ENCODE measurements at places on chromosomes 6 and 20.

- no peak for DNase-seq
These were observed 539.3 kb upstream of the ID4 start for GRCh38 chr6:19297880-19298279.

DNA sequence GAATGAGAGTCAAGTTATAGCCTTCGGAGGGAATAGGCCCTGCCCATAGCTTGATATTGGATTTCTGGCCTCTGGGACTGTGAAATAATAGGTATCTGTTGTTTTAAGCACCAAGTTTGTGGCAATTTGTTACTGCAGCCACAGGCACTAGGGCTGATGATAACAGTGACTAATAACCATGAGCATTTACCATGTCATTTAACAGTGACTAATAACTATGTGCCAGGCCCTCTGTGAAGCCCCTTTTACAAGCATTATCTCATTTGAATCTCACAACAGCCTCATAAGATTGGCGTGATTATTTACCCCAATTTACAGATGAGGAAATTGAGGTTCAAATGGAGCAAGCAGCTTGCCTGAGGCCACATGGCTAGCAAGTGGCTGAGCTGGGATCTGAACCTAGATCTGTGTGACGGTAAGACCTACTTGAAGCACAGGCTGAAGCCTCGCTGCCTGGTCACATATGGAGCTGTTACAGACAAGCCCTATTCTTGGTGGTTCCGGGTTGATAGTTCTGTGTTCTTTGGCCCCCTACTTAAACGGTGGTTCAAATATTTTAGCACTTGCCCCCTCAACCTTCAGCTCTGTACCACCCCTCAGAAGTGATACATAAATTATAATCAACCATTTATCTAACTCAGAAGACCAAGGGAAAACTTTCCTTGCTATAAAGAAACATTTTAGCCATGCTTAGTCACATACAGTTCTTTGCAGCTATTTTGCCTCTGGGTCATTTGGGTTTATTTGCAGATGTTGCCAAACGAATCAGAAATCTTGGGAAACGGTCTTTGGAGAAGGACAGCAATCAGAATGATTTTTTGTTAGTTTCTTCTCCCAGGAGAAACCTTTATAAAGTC is 98.3 kb downstream of the ELOVL5 start:
- no peak for DNase-seq

- DNase-seq = no peak
These were observed 179.2 kb downstream of the TMEM242 start for GRCh38 chr6:157143890-157144798.

- DNase-seq = no peak
These were observed 1.2 kb upstream of the UFL1 start for GRCh38 chr6:96520171-96521115.

DNA sequence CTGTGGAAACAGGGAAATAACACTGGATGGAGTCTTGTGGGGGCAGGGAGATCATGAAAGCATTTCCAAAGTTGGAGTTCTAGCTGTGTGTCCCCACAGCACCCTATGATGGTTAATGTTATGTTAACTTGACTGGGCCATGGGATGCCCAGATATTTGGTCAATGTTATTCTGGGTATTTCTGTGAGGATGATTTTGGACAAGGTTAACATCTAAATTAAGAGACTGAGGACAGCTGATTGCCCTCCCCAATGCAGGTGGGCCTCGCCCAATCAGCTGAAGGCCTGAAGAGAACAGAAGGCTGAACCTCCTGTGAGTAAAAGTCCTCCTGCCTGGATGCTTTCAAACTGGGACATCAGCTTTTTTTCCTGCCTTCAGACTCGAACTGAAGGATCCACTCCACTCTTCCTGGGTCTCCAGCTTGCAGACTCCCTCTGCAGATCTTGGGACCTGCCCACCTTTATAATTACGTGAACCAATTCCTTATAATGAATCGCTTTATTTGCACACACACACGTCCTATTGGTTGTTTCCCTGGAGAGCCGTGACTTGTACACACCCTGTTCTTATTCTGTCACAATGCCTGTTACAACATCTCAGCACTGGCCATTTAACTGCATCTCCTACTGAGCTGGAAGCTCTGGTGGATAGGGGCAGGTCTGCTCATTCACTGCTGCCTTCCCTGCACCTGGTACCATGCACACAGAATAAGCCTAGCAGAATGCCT is 99.5 kb upstream of the IYD start:
- DNase-seq = no peak

GRCh38 chr6:12233693-12234571 is 56.2 kb upstream of the EDN1 start:
- no peak for DNase-seq

- peak; percentile 28 for DNase-seq
These were observed 5.8 kb downstream of the BTN3A3 start for GRCh38 chr6:26445934-26446667.

- DNase-seq = no peak
These were observed 94.0 kb downstream of the SGK1 start for GRCh38 chr6:134223796-134224420.

DNA sequence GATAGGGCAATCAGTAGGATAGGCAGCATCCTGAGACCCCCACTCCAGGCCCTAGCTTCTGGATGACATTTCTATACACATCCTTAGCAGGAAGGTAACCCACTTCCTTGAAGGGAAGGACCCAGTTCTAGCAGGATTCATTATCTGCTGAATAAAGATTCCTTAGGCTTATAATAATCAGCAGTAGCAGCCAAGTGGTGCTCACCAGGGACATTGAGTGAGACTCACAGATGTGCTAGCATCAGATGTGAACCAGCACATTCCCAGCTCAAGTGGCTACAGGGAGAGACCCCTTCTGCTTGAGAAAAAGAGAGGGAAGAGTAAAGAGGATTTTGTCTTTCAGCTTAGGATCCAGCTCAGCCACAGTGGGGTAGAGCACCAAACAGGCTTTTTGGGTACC is 244.8 kb upstream of the UFL1 start:
- DNase-seq = no peak

DNA sequence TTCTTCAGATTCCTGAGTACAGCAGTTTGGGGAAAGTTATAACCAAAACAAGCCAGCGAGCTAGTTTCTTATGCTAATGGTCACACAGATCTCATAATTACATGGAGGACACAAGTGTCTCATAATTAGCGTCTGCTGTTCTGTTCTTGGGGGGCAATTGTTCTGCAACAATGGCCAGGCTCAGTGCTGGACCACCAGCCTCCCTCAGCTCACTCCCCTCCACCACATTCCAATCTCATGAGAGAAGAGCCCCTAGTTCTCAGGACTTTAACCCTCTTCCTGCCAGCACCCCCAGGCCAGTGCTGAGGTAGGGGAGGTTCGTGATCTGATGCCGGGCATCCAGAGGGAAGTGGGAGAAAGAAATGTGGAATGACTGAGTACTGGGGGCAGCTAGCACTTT is 20.2 kb upstream of the TOX2 start:
- DNase-seq = no peak

GRCh38 chr20:45985573-45985972 is 13.6 kb upstream of the ZNF335 start:
- DNase-seq = no peak

DNA sequence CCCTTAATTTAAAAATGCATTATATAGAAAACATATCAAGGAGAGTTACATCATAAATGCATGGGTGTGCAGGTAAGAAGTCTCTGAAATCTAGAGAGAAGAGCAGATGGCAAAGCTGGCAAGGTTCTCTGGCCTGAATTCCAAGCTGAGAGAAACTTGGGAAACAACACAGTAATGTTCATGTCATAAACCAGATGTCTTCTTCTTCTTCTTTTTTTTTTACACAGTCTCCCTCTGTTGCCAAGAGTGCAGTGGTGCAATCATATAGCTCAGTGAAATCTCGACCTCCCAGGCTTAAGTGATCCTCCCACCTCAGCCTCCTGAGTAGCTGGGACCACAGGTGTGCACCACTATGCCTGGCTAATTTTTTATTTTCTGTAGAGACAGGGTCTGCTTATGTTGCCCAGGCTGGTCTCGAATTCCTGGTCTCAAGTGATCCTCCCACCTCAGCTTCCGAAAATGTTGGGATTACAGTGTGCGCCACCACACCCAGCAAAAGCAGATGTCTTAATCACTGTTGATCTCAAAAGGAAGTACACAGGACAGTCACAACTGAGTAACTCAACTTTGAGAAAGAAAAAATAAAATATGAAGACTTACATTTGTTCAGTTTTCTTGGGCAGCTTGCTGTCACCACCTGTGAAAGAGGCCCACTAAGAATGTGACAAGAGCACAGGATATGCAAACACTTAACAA is 77.3 kb downstream of the DNAAF9 start:
- DNase-seq = no peak

GRCh38 chr20:58870293-58871014 is 17.9 kb downstream of the GNAS start:
- DNase-seq = no peak

DNA sequence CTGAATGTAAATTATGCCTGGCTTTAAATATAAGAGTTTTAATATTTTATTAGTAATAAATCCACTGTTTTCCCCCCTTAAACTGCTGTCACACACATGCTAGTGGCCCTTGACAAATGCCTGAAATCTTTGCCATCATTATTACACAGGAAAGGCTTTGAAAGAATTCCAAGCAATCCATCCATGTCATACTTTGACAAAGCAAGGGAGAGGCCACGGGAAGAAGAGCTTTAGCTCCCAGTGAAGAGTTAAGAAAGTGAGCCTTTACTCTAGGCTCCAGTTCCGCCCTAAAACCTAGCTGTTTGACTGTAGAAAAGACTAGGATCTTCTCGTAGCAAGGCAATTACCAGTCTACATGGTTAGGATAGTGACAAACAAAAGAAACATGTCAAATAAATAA is 147.9 kb downstream of the GMDS start:
- no peak for DNase-seq

- DNase-seq = no peak
These were observed 246.5 kb downstream of the TBX18 start for GRCh38 chr6:84517741-84518530.

GRCh38 chr6:82738773-82739172 is 326.9 kb downstream of the UBE3D start:
- no peak for DNase-seq

DNA sequence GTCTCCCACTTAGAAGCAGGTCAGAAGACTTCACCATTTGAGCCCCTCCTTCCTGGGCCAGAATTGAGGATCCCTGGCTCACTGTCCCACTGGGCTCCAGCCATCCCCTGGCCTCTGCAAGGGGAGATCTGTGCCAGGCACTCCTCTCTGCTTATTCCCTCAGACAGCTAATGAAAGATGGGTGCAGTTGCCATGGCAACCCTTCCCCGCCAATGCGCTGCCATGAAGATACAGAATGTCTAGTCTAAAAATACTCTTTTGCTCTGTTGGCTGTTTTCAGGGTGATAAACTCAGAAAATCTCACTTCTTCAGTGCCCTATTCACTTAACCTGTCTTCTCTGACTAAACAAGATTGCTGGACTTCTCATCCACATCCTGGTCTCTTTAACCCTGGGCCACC is 13.6 kb upstream of the TTLL2 start:
- DNase-seq = no peak

- no peak for DNase-seq
These were observed 229.4 kb downstream of the ALDH8A1 start for GRCh38 chr6:134720353-134721059.

DNA sequence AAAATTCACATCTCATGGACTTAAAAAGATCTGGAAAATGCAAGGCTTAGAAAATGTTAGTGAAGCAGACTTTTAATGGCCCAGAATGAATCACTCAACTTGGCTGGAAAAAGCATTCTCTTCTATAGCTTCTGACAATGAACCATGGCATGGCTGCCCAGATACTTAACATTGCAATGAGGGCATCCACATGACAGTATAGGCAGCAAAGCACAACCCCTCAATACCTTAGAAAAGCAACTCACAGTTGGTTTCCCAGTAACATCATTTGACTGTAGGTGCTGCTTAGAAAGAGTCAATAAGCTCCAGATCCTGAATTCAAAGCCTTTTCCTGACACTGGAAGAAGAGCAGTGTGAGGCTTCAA is 155.8 kb downstream of the EYA4 start:
- DNase-seq = no peak

DNA sequence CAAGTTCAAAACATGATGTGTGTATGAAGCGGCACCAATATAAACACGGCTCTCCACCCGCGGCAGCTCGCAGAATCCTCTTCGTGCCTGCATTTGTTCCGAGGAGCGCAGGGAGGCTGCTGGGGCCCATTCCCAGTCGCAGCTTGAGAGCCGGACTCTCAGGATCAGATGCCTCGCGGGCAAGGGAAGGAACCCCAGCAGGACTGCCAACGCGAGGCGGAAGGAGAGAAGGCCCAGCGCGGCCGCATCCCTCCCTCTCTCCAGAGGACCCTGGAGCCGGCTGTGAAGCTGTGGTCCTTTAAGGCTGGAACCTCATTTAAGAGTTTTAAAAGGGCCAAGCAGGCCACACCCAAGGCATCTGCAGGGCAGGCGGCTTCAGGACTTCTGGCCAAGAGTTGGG is 44.2 kb upstream of the ZBP1 start:
- no peak for DNase-seq

DNA sequence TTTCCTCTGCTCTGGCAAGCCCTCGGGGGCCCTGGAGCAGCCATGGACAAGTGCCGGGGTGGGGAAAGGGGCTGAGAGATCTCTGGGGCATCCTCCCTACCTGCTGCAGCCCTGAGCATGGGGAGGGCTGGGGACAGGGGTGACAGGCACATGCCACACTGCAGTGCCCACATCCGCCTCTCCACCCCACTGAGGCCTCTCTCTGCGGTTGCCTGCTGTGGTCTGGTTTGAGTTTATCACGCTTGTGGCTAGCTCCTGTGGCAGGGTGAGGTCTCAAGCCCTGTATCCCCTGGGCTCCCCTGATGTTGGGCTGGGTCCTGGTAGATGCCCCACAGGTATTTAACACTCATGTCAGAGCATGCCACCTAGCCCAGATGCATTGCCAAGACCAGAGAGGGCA is 52.9 kb upstream of the MLN start:
- peak; percentile 69 for DNase-seq

- DNase-seq = no peak
These were observed 397.9 kb upstream of the JARID2 start for GRCh38 chr6:14848019-14848418.

GRCh38 chr20:25321262-25321831 is 69.3 kb downstream of the ABHD12 start:
- no peak for DNase-seq

GRCh38 chr6:63759605-63760105 is 124.1 kb downstream of the PHF3 start:
- DNase-seq = no peak

GRCh38 chr6:3545156-3545555 is 88.3 kb upstream of the SLC22A23 start:
- no peak for DNase-seq

DNA sequence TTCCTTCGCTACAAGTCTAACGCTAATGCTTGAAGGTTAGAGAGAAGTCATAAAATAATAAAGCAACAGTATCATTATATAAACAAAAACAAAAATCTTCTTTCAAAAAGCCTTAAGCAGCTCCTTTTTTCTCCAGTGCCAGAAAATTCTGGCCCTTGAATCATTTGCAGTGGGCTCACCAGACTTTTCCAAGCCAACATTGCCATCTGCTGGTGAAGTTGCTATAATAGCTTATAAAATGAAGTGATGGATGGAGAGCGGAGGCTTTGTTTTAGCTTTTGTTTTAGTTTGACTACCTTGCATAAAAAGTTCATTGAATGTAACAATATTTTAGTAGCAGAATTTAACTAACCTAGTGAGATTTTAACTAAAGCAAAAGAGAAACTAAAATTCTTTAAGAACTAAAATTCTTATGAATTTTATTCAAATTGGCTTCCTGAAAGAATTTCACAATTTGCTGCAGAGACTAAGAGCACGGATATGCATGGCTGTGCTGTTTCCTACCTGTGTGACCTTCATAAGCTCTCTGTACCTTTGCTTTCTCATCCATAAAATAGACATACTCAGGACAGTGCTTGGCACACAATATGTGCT is 44.8 kb upstream of the SLC2A12 start:
- peak; percentile 45 for DNase-seq
